ENCODE measurements at places on chromosomes 1 and 21.

DNA sequence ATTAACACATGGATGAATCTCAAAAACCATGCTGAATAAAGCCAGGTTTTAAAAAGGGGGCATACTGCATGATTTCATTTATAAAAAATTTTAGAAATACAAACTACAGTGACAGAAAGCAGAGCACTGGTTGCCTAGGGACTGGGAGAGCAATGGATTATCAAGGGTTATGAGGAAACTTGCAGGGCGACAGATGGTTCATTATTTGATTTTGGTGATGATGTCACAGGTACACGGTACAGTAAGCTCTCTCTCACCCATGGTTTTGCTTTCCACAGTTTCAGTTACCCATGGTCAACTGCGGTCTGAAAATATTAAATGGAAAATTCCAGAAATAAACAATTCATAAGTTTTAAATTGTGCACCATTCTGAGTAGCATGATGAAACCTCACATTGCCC, 14.1 kb downstream of the VAMP4 start:
- no peak for DNase-seq

DNA sequence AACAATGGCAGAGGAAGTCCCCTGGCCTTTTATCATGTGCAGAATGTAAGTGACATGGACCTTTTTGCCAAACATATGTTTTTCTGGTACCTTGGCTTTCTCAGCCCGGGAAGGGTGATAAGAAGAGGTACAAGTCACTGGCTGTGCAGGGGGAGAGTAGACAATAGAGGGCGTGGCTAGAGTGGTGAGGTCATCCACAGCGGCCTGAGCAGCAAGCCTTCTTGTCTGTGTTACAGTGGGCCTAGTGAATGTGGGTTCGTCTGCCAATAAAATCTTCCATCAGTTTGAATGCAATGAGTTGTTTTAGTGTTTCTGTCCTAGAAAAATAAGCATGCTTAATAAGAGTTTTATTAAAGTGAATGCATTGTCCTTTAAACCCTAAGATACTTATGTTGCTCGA, 59.0 kb upstream of the PGD start:
- no peak for DNase-seq

DNA sequence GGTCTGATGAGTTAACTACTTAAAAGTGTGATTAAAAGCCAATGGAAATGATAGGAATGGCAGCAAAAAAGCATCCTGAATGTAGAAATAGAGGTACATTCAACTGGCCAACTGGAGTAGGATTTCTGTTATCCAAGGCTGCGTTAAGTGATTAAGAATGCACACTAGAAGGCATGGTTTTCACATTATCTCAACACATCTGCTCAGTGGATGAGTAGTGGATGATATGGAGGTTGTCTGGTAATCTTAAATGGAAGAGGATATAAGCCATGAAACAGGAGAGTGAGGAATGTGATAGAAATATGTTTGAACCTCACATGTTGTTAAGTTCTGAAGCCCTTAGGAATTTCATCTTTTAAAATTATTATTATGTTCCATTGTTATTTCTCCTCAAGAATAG, 839.9 kb downstream of the USP25 start:
- DNase-seq = no peak

DNA sequence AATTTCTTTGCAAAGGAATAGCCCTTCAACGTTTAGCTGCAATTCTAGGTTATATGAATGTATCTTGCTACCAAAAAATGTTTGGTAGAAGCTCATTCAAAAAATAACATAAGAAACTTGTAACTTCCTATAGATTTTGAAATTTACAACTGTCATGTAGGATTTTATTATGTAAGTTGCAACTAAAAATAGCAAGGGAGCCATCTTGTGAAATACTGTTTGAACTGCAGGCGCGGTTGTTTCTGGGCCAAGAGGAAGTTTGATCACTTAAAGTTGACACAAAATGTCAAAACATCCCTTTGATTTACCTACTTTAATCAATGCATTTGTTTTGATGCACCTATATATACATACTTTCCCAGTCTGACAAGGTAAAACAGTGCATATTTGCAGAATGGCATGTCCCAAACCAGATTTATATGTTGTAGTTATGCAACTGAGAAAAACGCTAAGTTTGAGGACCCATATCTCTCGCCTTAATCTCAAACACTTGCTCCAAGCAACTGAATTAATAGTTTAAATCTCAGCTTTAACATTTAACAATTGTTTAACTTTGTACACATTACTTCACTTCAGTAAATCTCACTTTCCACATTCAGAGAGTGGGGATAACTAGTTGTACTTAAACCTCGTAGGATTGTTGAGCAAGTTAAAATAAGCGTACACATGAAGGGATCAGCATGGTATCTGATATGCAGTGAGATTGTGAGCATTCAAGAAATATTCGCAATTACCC, 63.9 kb downstream of the KCNK2 start:
- DNase-seq = no peak

- DNase-seq = no peak
Observed at GRCh38 chr1:110576441-110576840, 29.7 kb downstream of the KCNA2 start.

GRCh38 chr21:41359286-41359685, 2.5 kb upstream of the MX2 start:
- no peak for DNase-seq

DNA sequence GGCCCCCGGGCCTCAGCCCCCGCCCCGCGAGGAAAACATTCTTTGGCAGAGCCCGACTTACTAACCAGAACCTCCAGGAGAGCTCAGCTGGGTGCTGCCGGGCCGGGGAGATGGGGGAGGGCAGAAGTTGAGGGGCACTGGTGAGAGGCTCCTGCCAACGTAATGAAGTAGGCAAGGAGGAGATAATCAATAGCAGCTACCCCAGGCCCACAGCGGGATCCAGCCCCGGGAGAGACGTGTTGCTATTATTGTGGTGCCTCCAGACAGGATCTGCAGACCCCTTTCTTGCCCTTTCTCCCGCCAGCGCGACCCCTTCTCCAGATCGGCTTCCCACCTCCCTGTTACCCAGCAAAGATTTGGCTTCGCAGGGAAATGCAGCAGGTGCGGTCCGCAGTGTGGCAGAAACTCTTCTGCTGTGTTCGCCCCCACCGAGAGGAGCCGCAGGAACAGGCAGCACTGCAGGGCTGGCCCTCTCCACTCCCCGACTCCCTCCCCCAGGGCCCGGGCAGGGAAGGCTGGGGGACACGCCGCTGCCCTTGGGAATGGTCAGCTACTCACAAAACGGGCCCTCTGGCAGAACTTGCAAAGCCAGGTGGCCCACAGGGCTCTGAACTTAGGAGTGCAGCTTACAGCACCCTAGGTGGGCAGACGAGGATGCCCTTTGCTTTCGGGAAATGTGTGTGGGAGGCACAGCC, 1.5 kb upstream of the KCNA2 start:
- DNase-seq = no peak

- no peak for DNase-seq
Observed at GRCh38 chr1:87358219-87358618, 29.5 kb downstream of the LMO4 start.

DNA sequence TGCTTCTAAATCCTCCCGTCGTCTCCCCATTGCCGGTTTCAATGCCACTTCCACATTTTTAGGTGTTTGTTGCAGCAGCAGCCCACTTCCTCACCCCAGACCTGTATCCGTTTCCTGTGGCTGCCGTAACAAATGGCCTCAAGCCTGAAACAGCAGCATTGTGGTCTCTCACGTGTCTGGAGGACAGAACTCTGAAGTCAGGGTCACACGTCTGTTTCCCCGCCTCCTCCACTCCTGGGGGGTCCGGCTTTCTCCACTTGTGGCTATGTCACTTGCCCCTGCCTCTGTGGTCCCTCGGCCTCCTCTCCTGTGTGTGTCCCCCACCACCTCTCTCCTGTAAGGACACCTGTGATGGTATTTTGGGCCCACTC, 21.8 kb downstream of the TRPM2 start:
- DNase-seq = no peak

GRCh38 chr1:76426606-76427005, 352.1 kb downstream of the ST6GALNAC3 start:
- DNase-seq = no peak

DNA sequence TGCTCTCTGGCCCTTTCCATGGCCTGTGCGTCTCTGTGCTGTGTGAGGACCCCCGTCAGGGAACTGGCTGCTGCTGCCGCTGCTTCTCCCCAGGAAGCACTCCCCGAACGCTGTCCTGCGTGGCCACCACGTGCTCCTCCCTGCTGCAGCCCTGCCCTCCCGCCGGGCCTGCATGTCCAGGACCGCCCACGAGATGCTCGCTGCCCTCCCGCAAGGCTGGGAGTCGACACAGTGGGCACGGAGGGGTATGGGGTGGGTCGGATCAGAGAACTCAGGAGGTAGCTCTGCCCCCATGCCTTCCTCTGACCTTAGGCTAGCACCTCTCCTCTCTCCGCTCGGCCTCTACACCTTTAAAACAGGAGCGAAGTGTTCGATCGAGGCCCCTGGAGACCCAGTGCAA, 171.9 kb upstream of the AJAP1 start:
- DNase-seq = no peak

Measured in AG09309 (cell line).